Esophagus squamous epithelium (tissue), 5 donors: ENCODE measurements at places on chromosomes 4 and X. TPM values are rescaled to one million over a fixed set of nuclear protein-coding genes. Genes with fewer than 3 reads are reported as not detected.

DNA sequence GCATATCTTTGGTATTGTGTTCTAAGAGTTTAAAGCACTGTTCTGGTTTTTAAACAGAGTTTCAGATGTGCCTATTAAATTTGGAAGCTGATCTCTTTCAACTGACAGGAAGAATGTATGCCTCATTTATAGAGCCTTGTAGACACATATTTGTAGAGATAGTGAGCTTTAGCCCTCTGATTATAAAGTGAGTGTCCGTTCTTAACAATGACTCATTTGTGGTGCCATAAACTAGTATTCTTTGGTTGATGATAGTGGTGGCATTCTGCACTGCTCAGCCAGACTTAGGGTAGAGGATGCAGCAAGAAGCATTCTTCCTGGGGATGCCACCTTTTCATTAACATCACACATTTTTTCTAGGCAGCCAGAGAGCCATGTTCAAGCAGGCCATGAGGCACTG, 121.7 kb downstream of the TLL1 start:
- DNase-seq, result no peak

DNA sequence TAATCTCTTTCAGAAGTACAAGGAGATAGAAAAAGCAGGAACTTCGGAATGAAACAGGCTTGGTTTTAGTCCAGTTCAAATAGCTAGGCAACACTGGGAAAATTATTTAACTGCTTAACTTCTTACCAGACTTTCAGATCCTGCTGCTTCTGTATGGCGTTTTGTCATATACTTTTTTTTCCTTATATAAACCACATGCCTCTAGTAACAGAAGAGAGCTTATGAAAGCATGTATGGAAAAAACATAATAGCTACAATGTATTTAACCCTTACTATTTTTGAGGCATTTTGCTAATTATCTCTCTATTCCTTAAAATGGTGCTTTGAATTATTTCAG, 439.6 kb downstream of the INPP4B start:
- DNase-seq, result no peak

DNA sequence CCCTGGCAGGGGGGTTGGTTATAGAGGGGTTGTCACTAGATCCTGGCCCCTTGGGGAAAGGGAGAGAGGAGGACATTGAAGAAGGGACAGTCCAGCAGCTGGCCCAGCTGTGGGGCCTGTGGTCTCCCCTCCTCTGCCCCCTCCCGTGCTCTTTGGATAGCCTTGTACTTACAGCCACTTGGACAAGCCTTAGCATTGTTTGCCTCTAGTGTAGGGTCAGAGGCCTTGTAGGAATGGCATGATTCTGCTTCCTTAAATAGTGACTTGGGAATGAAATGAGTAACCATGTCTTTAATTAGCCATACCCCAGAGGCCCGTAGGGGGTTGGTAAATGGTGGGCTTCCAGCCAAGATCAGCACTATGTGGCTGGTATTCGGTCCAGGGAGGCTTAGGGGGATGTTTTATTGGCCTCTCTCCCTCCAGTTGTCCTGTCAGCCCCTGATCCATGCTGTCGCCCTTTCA, 230.6 kb downstream of the PTTG2 start:
- no peak for DNase-seq

The GRIA3 gene
- 0.44 TPM for total RNA-seq

The GAGE2A gene
- not detected for total RNA-seq

The CSN2 gene
- not detected for total RNA-seq
